ENCODE measurements at places on chromosomes 7 and 10. TPM values are rescaled to one million over a fixed set of nuclear protein-coding genes. Genes with fewer than 3 reads are reported as not detected.

Gene CUZD1
- polyA plus RNA-seq, result 1.5 TPM

Gene CPEB3
- polyA plus RNA-seq, result 1.4 TPM

Gene CFAP58
- 0.38 TPM for polyA plus RNA-seq

Gene CSTF2T
- polyA plus RNA-seq, result 10.3 TPM
